Testis (tissue), 5 donors: ENCODE measurements at places on chromosomes 7 and 10. TPM values are rescaled to one million over a fixed set of nuclear protein-coding genes. Genes with fewer than 3 reads are reported as not detected.

The FRMD4A gene
- 15.0 TPM for total RNA-seq

The PAPOLB gene
- total RNA-seq = 19.1 TPM

The MALRD1 gene
- total RNA-seq = 19.3 TPM

The MLLT10 gene
- 144 TPM for total RNA-seq

The BPGM gene
- 15.8 TPM for total RNA-seq

The SFXN2 gene
- total RNA-seq = 5.6 TPM

DNA sequence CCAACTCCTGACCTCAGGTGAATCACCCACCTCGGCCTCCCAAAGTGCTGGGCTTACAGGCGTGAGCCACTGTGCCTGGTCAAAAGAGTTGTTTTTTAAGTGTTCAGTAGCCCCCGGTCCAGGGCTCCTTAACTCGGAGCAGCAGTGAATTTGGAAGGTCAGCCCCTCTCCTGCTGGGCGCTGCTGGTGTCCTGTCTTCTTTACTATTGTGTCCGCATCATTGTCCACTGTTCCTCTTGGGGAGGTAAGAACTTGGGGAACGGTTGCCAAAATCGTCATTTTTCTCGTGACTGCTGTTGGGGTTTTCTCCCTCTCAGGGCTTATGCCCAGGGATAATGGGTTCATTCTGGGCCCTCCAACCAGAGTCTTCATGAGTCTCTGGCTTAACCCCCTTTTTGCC lies 46.7 kb downstream of the CAMK1D start:
- H3K27me3 ChIP-seq = no peaks in the 10 kb centered on the region
- H3K36me3 ChIP-seq = no peaks in the 10 kb centered on the region
- H3K4me1 ChIP-seq = no peaks in the 10 kb centered on the region
- no peak for DNase-seq
- H3K4me3 ChIP-seq = no peak overlapping the region

GRCh38 chr7:12351843-12352242 lies 51.8 kb downstream of the VWDE start:
- no peaks in the 10 kb centered on the region for H3K4me1 ChIP-seq
- H3K27ac ChIP-seq = no peak overlapping the region
- H3K36me3 ChIP-seq = no peaks in the 10 kb centered on the region
- H3K4me3 ChIP-seq = no peak overlapping the region

DNA sequence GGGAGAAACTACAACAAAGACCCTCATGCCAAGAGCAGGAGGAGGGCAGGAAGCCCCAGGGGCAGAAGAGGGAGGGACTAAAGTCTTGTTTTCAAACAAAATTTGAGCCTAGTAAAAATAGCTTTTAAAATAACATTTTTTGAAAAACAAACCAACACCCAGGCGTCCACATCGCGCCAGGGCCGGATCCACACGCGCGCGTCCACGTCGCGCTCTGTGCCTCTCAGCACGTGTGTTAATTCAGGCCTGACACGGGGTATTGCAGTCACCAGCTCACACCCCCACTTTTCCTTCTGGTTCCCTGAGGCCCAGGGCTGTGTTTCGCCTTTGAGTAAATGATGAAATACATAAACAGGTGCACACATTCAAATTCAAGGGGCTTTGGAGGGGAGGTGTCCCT lies 196.2 kb downstream of the TCERG1L start:
- no peak overlapping the region for H3K27ac ChIP-seq
- no peaks in the 10 kb centered on the region for H3K36me3 ChIP-seq
- H3K27me3 ChIP-seq = no peaks in the 10 kb centered on the region
- no peak for DNase-seq
- no peaks in the 10 kb centered on the region for H3K4me1 ChIP-seq

- no peaks in the 10 kb centered on the region for H3K27me3 ChIP-seq
- H3K27ac ChIP-seq = no peak overlapping the region
- no peak overlapping the region for H3K4me3 ChIP-seq
- H3K4me1 ChIP-seq = no peaks in the 10 kb centered on the region
Measured at GRCh38 chr10:2099321-2099720, 362.0 kb upstream of the ADARB2 start.

DNA sequence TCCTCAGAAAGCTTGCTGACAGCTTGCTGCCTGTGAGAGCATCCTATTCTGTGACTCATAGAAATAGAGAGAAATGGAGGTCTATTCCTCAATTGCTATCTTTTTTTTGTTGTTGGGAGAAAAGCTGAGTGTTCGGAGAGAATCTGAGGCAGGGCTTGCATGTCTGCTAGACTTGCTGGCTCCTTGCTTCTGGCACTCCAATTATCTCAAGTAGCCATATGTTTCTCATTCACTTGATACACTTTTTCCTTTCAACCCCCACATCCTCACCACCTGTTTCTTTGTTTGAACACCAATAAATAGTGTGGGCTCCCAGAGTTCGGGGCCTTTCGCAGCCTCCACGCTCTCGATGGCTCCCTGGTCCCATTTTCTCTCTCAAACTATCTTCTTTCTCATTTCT lies 172.2 kb downstream of the SH2D4B start:
- no peaks in the 10 kb centered on the region for H3K27me3 ChIP-seq
- no peak for DNase-seq
- no peak overlapping the region for H3K27ac ChIP-seq
- no peaks in the 10 kb centered on the region for H3K36me3 ChIP-seq
- no peaks in the 10 kb centered on the region for H3K4me1 ChIP-seq
- H3K4me3 ChIP-seq = no peak overlapping the region

- H3K4me1 ChIP-seq = peaks cover 6% of the 10 kb centered on the region
- no peaks in the 10 kb centered on the region for H3K36me3 ChIP-seq
- no peaks in the 10 kb centered on the region for H3K27me3 ChIP-seq
- no peak overlapping the region for H3K27ac ChIP-seq
Measured at GRCh38 chr10:114879541-114880158, 58.1 kb downstream of the FHIP2A start.

GRCh38 chr10:124554085-124554858 lies 92.6 kb downstream of the LHPP start:
- no peak overlapping the region for H3K4me3 ChIP-seq
- peaks cover 22% of the 10 kb centered on the region for H3K4me1 ChIP-seq
- H3K27ac ChIP-seq = no peak overlapping the region
- no peaks in the 10 kb centered on the region for H3K36me3 ChIP-seq
- H3K27me3 ChIP-seq = no peaks in the 10 kb centered on the region
- no peak for DNase-seq

- H3K4me1 ChIP-seq = no peaks in the 10 kb centered on the region
- no peaks in the 10 kb centered on the region for H3K27me3 ChIP-seq
Measured at GRCh38 chr10:24118246-24118645, 90.7 kb upstream of the KIAA1217 start.

GRCh38 chr10:57018452-57018851 lies 657.4 kb upstream of the ZWINT start:
- no peaks in the 10 kb centered on the region for H3K27me3 ChIP-seq
- H3K36me3 ChIP-seq = no peaks in the 10 kb centered on the region
- no peak overlapping the region for H3K4me3 ChIP-seq

GRCh38 chr10:110817614-110818013 lies 54.1 kb upstream of the PDCD4 start:
- no peak overlapping the region for H3K27ac ChIP-seq
- no peaks in the 10 kb centered on the region for H3K36me3 ChIP-seq
- peaks cover 24% of the 10 kb centered on the region for H3K4me1 ChIP-seq

DNA sequence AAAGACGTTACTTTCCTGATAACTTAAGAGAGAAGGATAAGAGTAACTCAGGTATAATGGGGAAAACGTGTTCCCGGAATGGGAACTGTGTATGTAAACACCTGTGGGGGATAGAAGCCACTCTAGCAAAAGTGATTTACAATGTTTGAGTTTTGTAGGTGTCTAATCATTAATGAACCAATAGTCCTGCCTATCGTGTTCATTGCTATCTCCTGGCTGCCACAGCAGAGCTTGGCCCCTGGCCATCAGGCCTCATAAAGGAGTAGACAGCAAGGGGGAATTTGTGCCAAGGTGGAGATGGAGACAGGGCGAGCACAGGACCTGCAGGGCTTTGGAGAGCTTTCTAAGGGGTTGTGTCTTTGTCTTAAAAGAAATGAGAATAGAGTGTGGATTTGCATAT lies 102.1 kb downstream of the GAD2 start:
- no peak for DNase-seq
- H3K27me3 ChIP-seq = no peaks in the 10 kb centered on the region
- no peaks in the 10 kb centered on the region for H3K4me1 ChIP-seq
- no peak overlapping the region for H3K4me3 ChIP-seq
- H3K27ac ChIP-seq = no peak overlapping the region

- H3K27ac ChIP-seq = no peak overlapping the region
- peaks cover 23% of the 10 kb centered on the region for H3K4me1 ChIP-seq
- H3K4me3 ChIP-seq = no peak overlapping the region
- no peaks in the 10 kb centered on the region for H3K36me3 ChIP-seq
- no peak for DNase-seq
Measured at GRCh38 chr7:76342222-76342621, 16.6 kb downstream of the YWHAG start.

GRCh38 chr7:151869455-151869854 lies 7.5 kb downstream of the PRKAG2 start:
- H3K4me1 ChIP-seq = no peaks in the 10 kb centered on the region
- no peak overlapping the region for H3K27ac ChIP-seq
- H3K27me3 ChIP-seq = no peaks in the 10 kb centered on the region
- no peak for DNase-seq
- no peak overlapping the region for H3K4me3 ChIP-seq
- no peaks in the 10 kb centered on the region for H3K36me3 ChIP-seq

DNA sequence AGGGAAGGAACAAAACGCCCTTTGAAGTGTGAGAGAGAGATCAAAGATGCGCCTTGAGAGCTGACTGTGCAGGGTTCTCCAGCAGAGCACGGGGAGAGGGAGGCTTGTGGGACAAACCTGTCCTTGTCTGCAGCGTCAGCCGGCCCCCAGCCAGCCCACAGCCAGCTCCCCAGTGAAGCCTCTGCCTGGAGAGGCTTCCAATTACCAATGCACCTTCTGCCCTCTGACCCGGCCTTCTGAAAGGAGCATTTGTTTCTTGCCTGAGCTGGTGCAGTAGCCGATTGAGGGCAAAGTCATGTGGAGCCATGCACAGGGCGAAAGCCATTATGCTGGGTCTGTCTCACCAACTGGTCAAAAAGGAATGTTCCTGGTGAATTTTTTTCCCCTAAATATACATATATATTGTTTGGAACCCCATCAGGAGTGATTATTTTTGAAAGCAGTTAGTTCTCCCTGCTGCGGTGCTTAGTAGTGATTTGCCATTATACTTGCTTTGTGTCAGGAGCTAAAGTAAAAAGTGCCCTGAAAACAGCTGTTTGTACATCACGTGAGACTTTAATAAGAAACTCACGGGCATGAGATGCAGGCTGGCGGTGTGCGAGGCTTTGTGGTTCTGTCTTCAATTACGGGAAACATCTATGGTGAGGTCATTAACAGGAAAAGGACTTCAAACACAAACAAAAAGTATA lies 268.6 kb downstream of the KLF6 start:
- H3K4me3 ChIP-seq = no peak overlapping the region
- H3K36me3 ChIP-seq = no peaks in the 10 kb centered on the region
- H3K27ac ChIP-seq = no peak overlapping the region
- H3K4me1 ChIP-seq = no peaks in the 10 kb centered on the region

GRCh38 chr10:9238041-9238440 lies 1183.6 kb downstream of the GATA3 start:
- DNase-seq = no peak
- no peak overlapping the region for H3K27ac ChIP-seq
- H3K4me1 ChIP-seq = no peaks in the 10 kb centered on the region
- no peaks in the 10 kb centered on the region for H3K27me3 ChIP-seq

DNA sequence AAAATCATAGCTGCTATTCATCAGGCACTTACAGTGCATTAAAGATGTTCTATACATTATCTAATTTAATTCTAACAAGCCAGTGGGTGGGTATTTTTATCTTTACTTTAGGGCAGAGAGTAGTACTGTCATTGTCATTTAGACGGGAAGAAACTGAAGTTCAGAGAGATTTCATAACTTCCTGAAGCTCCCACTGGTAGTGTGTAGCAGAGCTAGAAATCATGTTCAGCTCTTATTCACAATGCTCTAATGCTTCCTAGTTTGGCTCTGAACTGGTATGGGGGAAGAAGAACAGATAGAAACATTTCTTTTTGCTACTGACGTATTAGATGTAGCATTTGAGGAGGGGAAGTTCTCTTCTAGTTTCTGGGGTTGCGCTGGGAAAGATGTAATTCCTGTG lies 116.7 kb downstream of the CYP26A1 start:
- H3K4me3 ChIP-seq = no peak overlapping the region
- H3K27me3 ChIP-seq = no peaks in the 10 kb centered on the region
- H3K27ac ChIP-seq = no peak overlapping the region
- H3K4me1 ChIP-seq = no peaks in the 10 kb centered on the region
- no peak for DNase-seq
- no peaks in the 10 kb centered on the region for H3K36me3 ChIP-seq

DNA sequence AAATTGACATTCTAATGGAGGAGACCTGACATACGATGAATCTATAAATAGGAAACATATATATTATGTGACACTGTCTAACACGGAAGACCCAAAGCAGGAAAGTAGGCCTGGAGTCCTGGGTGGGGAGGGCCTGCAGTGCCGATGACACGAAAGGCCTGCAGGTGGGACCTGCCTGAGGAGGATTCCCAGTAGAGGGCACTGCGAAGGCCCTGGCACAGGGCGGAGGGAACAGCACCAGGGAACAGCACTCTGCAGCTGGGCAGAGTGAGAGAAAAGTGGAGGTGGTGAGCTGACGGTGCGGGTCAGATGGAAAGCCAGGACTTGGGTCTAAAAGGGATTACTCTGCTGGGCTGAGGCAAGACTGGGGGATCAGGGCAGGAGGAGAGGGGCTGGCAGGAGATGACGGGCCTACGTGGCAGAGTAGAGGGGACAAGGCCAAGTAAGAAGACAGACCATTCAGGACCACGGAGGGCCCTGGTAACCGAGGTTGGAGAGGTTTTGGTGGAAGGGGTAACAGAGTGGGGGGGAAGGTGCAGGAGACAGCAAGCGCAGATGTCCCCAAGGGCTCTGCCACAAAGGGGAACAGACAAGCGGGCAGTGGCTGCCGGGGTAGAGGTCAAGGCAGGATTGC lies 8.1 kb downstream of the ZNF746 start:
- H3K36me3 ChIP-seq = no peaks in the 10 kb centered on the region
- no peak for DNase-seq
- no peak overlapping the region for H3K27ac ChIP-seq
- H3K27me3 ChIP-seq = no peaks in the 10 kb centered on the region
- no peak overlapping the region for H3K4me3 ChIP-seq
- H3K4me1 ChIP-seq = no peaks in the 10 kb centered on the region

DNA sequence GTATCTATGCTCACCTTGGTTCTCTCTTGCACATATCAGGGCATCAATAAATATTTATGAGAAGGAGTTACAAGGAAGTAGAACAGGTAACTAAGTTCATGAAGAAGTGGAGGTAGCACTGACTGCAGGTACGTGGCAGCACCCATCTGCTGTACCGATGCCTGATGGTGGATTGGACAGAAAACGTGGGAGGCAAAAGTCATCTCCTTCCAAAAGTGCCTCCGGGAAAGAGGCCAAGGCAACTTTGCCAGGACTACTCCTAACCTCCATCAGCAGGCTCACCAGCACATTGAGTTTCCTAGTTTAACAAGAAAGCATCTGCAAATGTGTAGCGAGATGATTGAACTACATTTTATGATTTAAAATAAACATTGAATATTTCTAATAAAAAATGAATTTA lies 248.8 kb downstream of the ANKRD7 start:
- peak; percentile 17 for DNase-seq
- H3K36me3 ChIP-seq = no peaks in the 10 kb centered on the region
- no peaks in the 10 kb centered on the region for H3K4me1 ChIP-seq
- H3K27ac ChIP-seq = no peak overlapping the region
- no peaks in the 10 kb centered on the region for H3K27me3 ChIP-seq

- no peak overlapping the region for H3K27ac ChIP-seq
- H3K4me1 ChIP-seq = no peaks in the 10 kb centered on the region
- H3K27me3 ChIP-seq = no peaks in the 10 kb centered on the region
Measured at GRCh38 chr10:87775766-87776165, 42.3 kb downstream of the ATAD1 start.
